NCI-H446 treated with DMSO at 0.1 percent for 48 hours (cell line): ENCODE measurements at places on chromosomes 13 and 19.

- no peak for DNase-seq
Measured at GRCh38 chr13:27168086-27168485, 3.5 kb downstream of the USP12 start.

GRCh38 chr13:110314516-110315245, 7.6 kb downstream of the COL4A2 start:
- DNase-seq, result no peak

GRCh38 chr19:40421993-40422747, 3.6 kb downstream of the SERTAD1 start:
- DNase-seq, result no peak

- DNase-seq, result no peak
Measured at GRCh38 chr13:29483211-29483610, 112.3 kb downstream of the SLC7A1 start.

- DNase-seq, result no peak
Measured at GRCh38 chr19:489418-490196, 6.7 kb upstream of the MADCAM1 start.

- DNase-seq, result no peak
Measured at GRCh38 chr19:49585023-49585422, 3.9 kb downstream of the PRRG2 start.
